Stimulated activated CD4-positive, alpha-beta T cell treated with anti-CD3 and anti-CD28 coated beads, Interleukin-1b, Interleukin-23, amount 100 ng/mL, for 1 hour (primary cell): ENCODE measurements at places on chromosomes 4 and X.

GRCh38 chr4:152202415-152202814, 333.5 kb downstream of the FBXW7 start:
- no peak for DNase-seq

GRCh38 chrX:25941559-25942250, 196.4 kb upstream of the MAGEB18 start:
- no peak for DNase-seq

GRCh38 chr4:13538427-13538973, 5.8 kb downstream of the NKX3-2 start:
- DNase-seq, result no peak

DNA sequence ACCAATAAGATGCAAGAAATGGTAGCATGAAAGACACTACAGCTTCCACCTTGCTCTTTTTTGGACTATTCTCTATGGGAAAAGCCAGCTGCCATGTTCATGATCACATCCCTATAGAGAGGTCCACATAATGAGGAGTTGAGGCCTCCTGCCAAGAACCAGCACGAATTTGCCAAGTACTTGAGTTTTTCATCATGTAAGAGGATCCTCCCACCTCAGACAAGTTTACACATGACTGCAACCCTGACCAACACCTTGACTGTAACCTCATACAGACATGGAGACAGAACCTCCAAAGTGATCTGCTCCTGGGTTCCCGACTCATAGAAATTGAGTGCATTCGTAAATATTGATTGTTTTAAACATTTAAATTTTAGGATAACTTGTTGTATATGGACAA, 135.2 kb upstream of the TSPAN5 start:
- no peak for DNase-seq

- no peak for DNase-seq
Measured at GRCh38 chr4:189804894-189805293, 135.8 kb upstream of the FRG1 start.
